ENCODE measurements at places on chromosomes 4 and X.

DNA sequence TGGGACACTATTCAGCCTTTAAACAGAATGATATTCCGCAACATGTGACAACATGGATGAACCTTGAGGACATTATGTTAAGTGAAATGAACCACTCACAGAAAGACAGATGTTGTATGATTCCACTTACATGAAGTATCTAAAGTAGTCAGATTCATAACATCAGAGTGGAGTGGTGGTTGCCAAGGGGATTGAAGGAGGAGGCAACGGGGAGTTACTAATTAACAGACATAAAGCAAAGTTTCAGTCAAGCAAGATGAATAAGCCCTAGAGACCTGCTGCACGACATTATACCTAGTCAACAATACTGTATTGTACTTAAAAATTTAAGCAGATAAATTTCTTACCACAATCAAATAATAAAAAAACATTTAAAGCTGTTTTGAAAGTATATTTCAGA is 105.0 kb upstream of the NR0B1 start:
- DNase-seq = no peak

- no peak for DNase-seq
Measured at GRCh38 chr4:170259631-170260153, 169.9 kb upstream of the AADAT start.

GRCh38 chr4:87097075-87097474 is 123.3 kb downstream of the KLHL8 start:
- no peak for DNase-seq

DNA sequence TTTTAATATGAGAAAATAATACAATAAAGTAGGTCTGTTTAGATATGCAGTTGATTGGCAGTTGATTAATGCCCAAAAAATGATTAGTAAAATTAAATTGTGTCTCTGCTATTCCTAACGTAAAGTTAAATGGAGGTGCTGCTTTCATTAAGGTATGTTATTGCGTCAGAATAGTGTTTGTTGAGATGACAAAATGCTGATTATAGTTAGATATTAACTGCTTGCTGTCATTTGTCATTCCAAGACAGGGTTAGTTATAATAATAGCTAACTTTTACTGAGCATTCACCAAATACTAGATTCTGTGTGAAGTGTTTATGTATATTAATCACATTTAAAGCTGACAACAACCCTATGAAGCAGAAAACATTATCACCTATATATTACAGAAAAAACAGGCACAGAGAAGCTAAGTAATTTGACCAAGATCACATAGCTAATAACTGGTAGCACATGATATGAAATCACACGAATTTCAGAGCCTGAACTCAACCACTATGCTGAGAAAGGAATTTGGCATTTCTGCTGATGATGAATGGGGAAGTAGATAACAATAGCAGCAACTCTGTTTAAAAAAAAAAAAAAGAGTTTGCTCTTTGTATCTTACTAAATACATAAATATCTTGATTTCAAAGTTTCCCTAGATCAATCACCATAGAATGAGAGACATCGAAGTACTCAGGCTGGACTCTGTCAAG is 59.7 kb upstream of the WDR44 start:
- DNase-seq = no peak

GRCh38 chr4:8398347-8398746 is 42.2 kb downstream of the ACOX3 start:
- no peak for DNase-seq

- DNase-seq = no peak
Measured at GRCh38 chrX:152912106-152912505, 14.2 kb downstream of the ZNF185 start.

GRCh38 chr4:162201673-162202072 is 37.9 kb upstream of the FSTL5 start:
- DNase-seq = no peak

DNA sequence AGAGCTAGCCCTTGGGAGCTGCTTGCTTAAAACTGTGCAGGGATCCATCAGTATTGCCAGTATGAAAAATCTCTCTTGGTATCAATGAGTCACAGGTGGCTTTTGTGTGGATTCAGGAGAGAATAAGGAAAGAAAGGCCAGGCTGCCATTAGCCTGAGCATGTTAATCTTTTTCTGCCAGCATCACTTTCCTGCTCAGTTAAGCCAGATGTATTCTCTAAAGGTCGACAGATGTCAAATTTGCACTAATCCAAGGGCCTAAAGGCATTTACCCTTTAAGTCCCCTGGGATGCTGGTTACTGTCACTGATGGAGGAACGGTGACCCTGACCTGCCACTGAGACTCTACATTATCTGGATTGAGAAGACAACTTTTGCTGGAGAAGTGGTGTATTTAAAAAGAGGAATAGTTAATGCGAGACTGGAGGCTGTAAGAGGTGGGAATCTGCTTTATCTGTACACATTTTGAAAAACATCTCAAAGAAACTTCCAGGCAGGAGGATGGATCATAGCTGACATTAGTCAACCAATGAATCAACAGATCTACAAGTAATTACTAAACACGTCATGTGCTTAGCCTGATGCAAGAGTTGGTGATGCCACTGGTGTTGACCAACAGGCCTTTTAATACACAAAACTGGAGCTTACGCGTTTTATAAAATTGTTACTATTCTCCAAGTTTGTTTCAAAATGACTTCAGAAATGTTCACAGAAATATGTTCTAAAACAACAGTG is 241.4 kb upstream of the ANXA3 start:
- no peak for DNase-seq

GRCh38 chrX:110163488-110163887 is 154.4 kb downstream of the AMMECR1 start:
- no peak for DNase-seq

DNA sequence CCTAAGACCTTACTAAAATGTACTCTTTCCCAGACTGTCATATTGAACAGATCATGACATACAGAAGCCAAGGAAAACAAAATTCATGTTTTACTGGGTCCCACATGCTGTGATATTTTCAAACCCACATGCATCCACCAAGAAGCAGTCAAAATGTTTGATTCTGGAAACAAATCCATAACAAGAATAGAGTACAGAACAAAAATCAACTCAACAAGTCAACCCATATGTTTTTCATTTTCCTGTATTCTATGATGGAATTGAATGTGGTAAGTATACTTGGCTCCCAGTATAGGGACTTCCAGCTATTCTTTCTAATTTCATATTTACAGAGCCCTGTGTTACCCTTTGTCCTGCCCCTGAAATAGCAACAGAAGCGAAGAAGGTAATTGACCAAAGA is 106.8 kb downstream of the COL25A1 start:
- DNase-seq = no peak

DNA sequence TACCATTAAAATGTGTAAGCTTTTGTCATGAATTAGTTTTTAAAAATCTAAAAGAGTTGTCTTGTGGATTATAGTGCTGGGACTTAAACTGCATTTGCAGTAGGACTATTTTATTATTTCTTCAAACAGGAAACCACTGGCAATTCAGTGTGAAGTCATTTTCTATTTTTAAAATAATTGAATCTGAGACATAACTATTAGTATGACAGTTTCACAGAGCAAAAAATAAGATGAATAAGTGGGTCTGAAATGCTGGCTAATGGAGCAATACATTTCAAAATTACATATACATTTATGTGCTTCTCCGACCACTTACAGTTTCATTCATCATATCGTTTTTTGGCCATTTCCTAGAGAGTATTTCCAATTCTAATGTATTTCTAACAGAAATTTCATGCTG is 75.3 kb upstream of the RAPGEF2 start:
- no peak for DNase-seq

GRCh38 chr4:147174591-147174990 is 228.9 kb upstream of the TTC29 start:
- no peak for DNase-seq

- DNase-seq = no peak
Measured at GRCh38 chr4:121242188-121242750, 78.1 kb upstream of the TNIP3 start.

DNA sequence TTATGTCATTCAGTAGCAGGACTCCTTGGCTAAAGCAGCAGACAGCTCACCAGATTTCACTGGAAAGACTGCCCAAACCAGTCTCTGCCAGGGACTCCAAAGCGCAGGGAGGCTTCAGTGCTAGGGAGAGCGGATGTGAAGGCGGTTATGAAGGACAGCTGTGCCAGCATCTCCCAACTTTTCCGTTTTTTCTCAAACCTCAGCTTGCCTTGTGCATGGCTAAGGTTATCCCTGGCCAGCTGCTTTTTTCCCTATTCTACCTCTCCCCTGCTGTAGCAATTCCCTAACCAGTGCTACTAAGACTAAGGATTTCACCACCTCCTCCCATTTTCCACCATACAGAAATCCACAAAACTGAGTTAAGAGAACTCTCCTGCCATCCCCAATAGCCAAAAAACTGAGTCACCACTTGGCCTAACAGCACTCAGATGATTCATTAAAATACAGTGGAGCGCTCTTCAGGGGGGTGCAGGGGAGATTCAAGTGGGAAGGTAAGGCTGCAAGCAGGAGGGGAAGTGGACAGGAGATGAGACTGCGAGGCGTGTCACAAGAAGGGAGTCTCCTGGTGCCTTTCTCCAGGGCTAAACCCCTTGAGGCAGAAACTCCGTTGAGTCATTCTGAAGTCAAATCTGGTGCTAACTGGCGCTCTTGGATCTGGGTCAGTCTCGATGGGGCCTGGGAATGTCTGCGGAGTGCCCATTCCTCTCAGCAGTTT is 90.7 kb downstream of the PALLD start:
- no peak for DNase-seq

DNA sequence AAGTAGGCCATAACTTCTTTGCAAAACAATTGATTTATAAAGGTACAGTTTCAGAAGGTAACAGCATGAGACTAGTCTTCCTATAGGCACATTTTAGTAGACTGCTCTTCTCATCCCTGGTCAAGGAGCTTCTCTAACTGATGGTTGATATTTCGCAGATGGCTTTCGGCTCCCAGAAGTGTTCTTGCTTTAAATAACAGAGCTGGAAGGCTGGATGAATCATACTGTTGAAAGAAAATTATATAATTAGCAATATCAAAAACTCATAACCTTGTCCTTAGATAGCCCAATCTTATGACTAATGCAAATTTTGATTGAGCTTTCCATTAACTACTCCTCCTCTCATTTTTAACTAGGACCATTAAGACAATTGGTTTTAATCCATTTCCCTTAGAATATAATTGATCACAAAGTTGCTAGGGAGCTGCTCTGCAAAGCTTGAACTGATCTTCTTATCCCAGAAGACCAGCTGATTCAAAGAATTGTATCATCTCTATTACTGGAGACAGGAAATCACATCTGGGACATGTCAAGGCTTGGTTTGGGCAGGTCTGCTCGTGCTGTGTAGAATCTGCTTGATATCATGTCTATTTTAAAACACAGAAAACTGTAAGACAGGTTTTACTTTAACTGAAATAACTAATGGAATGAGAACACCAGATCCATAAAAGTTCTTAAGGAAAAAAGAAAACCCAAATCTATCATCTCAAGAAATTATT is 38.6 kb downstream of the CENPU start:
- DNase-seq = no peak

DNA sequence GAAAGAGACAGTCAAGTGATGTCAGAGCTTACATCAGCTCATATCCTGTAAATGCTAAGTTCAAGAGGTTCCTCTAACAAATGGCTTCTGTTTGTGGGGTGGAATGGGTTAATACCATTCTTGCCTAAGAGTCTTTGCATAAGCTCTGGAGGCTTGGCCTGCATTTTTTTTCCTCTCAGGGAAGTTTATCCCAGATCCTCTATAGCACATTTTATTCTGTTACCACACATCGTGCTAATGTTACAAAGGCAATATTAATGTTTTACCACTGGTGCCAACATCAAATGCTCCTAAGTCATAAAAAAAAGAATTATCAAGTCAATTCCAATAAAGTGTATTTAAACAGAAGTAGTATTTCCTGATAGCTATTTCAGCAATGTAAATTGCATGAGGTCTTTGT is 2.9 kb upstream of the ADH6 start:
- DNase-seq = no peak

GRCh38 chrX:30196322-30196721 is 19.0 kb upstream of the MAGEB2 start:
- no peak for DNase-seq

DNA sequence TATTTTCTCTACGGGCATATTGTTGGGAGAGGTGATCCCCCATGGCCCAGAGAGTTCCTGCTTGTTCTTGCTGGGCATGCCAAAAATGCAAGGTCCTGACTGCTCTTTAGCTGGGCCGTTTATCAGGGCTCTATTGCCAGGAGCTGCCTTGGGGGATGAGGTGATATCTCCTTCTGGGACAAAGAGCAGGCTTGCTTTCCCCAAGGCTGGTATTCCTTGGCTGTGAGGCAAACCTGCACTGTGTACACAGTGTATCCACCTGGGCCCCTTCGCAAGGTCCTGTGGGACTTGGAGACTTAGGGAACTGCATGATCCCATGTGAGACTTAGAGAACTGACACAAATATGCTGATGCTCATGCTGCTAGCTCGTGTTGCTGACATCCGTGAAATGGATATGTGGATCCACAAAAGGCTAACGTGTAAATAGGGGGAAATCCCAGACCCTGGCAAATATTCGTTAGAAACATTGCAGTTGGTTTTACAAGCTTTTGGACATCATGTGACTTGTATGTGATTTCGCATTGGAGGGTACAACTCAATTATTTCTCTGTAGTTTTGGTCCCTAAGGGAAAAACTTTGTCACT is 24.4 kb upstream of the ZFX start:
- no peak for DNase-seq

GRCh38 chr4:90001023-90001422 is 106.4 kb downstream of the MMRN1 start:
- no peak for DNase-seq

DNA sequence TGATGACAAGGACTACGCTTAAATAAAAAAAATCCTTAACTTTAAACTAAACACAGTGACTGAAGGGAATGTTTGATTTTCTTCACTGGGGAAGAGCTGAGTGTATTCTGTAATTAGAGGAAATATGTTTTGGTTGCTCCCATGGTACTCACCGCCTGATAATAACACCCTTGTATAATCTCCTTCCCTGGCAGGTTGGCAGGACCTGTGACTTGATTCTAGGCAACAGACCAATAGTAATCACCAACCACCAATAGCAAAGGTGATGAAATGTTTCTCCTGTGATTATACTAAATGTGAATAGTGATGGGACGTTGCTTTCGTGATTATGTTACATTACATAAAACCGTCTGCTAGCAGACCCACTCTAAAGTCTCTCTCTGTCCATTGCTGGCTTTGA is 536.8 kb upstream of the CPEB2 start:
- no peak for DNase-seq

- DNase-seq = no peak
Measured at GRCh38 chr4:27119239-27119638, 258.6 kb downstream of the STIM2 start.

DNA sequence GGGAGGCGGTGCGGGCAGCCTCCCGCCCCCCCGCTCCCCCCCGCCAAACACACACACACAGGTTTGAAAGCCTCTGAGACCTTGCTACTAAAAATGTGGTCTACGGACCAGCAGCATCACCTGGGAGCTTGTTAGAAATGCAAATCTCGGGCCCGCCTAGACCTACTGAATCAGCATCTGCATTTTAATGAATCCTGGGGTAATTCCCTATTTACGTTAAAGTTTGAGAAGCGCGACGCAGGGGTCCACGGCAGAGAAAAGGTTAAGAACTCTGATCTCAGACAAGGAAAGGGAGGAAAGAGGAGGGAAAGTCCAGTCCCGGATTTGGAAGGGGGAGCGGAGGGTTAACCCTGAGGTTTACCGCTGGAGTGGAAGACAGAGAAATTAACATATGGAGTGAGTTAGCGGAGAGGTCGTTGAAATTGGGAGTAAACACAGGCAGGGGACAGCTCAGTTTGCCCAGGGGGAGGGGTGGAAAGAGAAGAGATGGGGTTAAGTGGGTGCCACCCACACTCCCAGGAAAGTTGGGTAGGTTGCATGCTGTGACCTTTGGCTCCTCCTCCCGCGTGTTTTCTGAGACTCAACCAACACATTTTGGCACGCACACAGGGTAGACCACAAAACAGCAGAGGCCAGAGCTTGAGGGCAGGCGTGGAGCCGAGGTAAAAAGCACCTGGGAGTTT is 483.6 kb downstream of the BCOR start:
- no peak for DNase-seq
